NCI-H526 (cell line): ENCODE measurements at places on chromosomes 5 and 9.

DNA sequence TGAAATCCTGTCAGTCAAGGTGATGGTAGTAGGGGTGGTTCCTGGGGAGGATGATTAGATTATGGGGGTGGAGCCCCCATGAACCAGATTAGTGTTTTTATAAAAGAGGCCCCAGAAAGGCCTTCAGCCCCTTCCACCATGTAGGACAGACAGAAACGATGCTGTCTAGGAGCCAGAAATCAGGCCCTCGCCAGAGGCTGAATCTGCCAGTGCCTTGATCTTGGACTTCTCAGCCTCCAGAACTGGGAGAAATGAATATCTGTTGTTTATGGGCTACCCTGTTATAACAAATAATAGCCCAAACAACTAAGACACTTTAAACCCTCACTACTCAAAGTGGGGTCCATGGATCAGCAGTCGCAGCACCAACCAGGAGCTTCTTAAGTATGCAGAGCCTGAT lies 20.2 kb upstream of the FOXB2 start:
- no peak for DNase-seq

GRCh38 chr5:125298746-125299379 lies 552.4 kb upstream of the ZNF608 start:
- no peak for DNase-seq

- DNase-seq: peak; percentile 21
These were observed 1722.1 kb downstream of the MAT2B start for GRCh38 chr5:165227515-165227914.

DNA sequence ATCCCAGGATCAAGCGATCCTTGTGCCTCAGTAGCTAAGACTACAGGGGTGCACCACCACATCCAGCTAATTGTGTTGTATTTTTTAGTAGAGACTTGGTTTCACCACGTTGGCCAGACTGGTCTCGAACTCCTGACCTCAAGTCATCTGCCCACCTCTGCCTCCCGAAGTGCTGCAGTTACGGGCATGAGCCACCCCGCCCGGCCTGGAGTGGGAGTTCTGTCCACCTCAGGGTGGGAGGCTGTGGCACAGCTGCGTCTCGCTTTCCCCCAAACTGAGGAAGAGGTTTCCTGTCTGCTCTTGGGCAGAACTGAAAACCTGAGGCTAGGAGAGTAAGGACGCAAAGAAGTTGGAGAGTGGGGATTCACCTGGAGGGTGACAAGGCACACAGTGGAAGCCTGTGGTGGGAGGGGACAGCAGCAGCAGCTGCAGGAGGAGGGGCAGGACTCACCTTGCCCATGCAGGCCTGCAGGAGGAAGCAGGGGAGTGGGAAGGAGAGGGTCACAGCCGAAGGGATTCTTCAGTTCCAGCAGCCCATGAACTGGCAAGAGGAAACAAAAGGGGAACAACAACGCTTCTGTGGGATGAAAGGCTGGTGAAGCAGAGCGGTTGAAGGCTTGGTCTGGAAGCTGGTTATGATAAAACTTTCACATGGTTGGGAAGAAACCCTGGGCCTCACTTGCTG lies 181.4 kb downstream of the GAS1 start:
- DNase-seq: peak; percentile 15

DNA sequence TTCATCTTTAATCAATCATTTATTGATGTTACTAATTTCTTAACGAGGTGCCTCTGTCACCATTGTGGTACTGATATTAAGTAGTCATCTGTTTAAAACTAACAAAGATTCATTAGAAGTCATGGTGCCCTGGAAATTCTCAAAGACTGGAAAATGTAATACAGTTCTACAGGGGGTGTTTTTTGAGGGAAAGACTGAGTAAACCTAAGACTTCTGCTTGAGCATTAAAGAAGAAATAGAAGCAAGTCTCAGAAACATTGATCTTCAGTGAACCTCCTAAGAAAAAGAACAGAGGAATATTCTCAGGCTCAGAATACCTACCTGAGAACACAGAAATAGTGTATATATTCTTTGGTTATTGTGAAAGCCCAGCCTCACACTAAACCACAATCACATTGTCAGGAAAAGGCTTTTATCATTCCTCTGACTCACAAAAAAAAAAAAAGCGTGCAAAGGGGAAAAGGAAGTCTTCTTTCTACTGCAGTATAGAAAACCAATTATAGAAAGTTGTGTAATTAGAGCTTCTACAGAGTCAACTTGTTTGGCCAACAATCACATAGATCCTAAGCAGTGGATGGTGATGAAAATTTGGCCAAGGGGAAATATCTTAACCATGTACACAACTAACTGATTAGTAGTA lies 60.8 kb downstream of the HINT1 start:
- no peak for DNase-seq

- no peak for DNase-seq
These were observed 2.6 kb upstream of the GCNT1 start for GRCh38 chr9:76456202-76456926.

DNA sequence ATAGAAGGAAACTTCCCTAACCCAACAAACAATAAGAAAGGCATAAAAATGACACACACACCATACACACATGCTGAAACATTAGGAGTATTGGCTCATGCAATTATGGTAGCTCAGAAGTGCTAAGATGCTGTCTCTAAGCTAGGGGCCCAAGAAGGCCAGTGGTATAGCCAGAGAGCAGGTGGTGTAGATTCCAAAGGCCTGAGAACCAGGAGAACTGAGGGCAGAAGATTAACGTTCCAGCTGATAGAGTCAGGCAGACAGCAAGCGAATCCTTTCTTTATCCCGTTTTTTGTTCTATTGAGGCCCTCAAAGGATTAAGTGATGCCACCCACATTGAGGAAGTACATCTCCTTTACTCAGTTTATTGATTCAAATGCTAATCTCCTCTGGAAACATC lies 262.9 kb downstream of the EPB41L4A start:
- DNase-seq: no peak
